ENCODE measurements at places on chromosomes 12 and 14.

DNA sequence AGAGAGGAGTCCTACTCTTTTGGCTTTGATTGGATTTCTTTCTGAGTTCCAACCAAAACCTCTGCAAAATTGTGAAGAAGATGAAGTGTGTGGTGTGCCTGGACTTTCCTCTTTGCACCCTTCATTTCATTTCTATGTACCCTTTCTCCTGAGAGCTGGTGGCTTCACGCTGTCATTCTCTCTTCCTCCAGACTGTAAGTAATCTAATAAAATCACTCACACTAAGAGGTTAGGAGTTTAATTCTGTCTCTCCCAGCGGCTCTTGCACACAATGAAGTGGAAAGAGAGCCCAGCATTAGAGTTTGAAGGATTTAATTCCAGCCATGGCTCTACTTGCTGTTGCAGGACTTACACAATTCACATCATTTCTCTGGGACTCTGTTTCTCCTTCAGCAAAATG lies 37.8 kb upstream of the CRADD start:
- DNase-seq: no peak

DNA sequence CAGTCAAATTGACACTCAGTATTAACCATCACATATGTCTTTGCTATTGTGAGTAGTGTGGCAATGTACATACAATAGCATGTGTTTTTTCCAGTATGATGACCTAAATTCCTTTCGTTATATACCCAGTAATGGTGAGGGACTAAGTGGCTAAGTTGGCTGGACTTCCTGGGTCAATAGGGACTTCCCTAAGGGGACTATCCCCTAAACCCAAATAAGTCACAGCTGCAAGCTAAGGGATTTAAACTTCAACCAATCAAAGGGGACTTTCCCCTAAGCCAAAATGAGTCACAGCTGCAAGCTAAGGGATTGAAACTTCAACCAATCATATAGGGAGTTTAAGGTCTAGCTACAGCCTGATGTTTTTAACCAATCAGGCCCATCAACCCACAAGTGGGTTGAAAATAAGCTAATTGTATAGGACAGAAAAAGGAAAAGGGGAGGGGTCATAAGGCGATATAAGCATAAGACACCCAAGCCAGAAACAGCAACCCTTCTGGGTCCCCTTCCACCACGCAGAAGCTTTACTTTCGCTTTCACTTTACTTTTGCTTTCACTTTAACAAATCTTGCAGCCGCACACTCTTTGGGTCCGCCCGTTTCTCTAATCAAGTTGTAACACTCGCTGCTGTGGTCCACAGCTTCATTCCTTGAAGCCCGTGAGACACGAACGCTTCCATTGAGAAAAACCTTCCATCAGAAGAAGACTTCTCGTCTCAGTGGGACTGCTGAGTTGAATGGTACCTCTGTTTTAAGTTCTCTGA lies 404.4 kb downstream of the FLRT2 start:
- peak; percentile 15 for DNase-seq

DNA sequence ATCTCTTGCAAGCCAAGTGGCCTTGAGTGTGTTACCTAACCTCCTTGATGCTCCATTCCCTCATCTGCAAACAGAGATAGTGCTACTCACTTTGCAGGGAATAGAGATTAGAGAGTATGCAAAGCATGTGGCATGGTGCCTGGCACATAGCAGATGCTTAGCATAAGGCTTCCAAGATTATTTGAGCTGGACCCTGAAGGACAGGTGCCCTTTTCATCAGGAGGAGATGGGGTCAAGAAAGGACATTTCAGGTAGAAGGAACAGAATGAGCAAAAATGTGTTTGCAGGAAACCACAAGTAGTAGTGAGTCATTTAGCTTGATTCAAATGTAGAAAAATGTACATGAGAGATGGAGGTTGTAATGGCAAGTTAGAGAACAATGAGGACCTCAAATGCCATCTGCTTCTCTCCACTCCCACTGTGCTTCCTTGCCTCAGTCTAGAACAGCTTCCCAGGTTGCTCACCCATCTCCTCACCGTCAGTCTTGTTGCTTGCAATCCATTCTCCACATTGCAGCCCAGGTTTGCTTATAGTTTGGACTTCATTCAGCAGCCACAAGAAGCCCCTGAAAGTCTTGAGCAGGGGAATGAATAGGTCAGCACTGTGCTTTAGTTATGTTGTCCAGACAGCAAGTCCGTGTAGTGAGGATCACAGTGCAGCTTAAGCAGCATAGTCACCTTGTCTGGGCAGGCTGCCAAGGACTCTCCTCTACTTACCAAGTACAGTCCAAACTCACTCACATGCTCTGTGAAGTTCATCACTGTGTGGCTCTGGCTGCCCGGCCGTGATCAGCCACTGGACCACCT lies 536.3 kb upstream of the CCDC196 start:
- DNase-seq: no peak

GRCh38 chr14:81963846-81964245 lies 430.2 kb upstream of the SEL1L start:
- no peak for DNase-seq

DNA sequence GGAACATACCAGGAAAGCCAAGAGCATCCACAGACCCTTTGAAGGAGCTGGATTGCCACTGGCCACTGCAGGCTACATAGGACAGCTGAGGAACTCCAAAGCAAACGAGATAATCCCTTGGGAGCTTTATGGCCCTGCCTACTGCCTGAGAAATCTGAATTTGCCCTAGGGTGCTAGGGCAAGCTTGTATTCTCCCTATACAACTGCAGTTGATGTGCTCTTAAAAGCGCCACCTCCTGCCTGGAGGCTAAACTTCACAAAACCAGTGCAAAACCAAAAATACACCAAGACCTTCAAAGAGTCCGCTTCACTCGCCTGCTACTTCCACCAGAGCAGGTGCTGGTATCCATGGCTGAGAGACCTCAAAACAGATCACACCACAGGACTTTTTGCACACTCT lies 99.6 kb upstream of the KRR1 start:
- no peak for DNase-seq

DNA sequence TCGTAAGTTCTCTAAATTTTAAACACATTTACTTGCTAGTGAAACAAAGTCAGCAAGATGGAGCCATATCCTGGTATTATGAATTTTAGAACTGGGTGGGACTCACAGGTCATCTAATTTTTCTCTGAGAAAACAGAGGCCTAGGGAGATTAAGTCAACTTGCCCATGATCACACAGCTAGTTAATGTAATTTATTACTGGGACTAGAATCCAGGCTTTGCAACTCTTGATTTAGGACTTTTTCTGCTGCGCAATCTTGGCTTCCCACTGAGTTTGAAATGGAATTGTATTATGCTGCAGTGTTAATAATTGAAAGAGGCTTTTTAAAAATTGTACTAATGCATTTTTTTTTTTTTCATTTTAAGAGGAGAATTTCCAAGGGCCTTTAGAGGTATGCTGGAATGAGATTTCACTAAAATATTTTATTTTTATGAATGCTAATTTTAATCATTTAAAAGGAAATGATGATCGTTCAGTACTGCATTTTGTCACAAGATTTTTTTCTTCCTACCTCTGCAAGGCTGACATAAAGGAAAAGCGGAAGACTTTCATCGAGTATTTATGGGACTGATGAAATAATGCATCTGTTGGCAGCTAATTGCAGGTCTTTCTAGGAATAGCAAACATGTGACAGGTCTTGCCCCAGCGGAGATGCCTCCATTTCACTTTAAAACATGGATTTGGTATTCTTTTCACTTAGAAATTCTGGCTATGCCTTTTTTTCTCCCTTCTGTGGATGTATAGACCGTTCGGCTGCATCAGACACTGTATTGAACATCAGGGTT lies 9.6 kb downstream of the CRADD start:
- no peak for DNase-seq

GRCh38 chr14:44730860-44731259 lies 223.8 kb upstream of the FSCB start:
- no peak for DNase-seq

DNA sequence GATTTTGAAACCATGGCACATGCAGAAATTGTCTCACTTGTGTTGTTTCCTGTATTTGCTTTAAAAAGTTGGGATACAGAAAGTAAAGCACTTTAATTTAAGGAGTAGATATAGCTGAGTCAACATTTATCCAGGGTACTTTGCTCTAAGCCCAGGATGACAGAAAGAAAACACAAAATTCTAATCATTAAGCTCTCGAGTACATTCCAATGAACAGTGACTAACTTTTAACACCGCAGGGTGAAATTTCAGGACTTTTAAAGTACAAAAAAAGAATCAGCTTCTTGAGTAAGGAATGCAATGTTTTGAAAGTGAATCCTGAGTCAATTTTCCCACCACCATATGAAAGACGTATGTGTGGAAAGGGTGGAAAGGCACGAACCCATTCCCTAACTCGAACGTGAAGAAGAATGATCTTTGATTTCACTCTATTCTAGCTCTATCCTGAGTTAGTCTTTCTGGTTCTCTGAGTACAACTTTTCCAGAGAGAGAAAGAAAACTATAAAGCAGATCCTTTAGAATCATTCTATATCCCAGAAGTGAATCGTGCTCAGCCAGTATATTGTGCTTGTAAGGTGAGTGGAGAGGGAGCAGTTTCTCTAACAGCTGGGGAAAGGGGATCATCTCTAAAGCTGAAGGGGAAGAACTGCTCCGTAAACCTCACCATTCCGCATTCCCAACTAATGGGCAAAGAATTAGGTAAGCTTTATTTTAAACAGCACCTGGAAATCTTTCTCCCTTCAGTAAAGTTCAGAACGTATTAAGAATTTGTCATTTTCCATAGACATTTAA lies 779.0 kb upstream of the FLRT2 start:
- no peak for DNase-seq

GRCh38 chr14:55302367-55303124 lies 31.3 kb downstream of the FBXO34 start:
- DNase-seq: no peak

- DNase-seq: no peak
These were observed 3.8 kb upstream of the TRHDE start for GRCh38 chr12:72268386-72268785.

GRCh38 chr12:114776731-114777442 lies 92.9 kb upstream of the TBX3 start:
- DNase-seq: no peak

DNA sequence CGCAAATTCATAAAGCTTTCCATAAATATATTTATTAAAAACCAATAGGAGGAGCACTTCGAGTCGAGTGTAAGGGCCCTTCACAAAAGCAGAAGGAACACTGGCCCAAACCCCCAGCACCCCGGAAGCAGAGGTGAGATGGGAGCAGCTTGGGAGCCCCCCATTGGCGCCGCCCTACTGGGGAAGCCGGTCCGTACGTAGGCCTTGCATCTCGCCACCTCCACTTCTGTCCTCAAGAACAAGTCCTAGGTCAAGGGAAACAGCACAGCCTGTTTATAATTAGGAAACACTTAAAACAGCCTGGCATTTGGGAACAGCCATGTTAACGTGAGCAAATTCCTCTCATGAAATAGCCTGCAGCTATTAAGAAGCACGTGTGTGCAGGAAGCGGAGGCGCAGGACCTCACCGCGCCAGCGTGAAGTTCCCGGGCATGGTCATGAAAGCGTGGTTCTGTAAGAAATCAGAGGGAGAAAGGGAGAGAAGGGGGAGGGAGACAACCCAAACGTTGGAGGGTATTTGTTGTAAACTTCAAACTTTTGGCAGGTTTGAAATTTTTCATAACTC lies 7.7 kb downstream of the ANKRD9 start:
- no peak for DNase-seq

DNA sequence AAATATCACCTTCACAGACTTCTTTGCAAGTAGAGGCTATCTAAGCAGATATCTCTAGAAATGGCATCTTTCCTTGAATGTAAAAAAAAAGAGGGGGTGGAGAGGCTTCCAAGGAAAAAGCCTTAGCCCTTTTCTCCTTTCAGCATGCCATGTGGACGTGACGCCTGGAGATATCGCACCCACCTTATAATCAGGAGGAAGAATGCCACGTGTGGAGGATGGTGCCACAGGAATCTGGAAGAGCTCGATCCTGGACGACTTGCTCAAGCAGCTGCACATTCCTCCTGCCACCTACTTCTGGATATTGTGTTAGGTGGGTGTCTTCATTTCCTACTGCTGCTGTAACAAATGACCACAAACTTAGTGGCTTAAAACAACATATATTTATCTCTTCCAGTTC lies 203.6 kb downstream of the NUAK1 start:
- DNase-seq: no peak

- no peak for DNase-seq
These were observed 193.3 kb upstream of the SYT1 start for GRCh38 chr12:78671295-78671694.

DNA sequence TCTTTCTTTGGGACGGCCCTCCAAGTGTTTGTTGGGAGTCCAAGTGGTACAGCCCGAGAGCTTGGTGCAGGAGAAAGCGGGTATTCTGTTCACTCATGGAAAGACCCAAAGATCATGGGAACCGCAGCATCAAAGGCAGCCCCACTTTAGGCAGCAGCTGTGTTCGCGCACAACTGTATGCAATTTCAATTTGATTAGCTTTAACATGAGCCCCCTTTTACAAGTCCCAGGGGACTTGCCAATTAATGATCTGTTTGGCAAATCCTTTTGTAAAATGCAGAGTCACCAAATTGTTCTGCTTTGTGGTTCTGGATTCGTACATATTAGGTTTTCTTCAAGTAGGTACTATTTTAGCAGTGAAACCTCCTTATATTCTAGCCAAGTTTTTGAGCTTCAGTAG lies 217.7 kb downstream of the AACS start:
- no peak for DNase-seq

- no peak for DNase-seq
These were observed 98.7 kb downstream of the INSM2 start for GRCh38 chr14:35632676-35633075.

GRCh38 chr12:122072031-122072970 lies 6.3 kb upstream of the MLXIP start:
- DNase-seq: no peak

- DNase-seq: no peak
These were observed 2.4 kb upstream of the FIGNL2 start for GRCh38 chr12:51850965-51851299.

DNA sequence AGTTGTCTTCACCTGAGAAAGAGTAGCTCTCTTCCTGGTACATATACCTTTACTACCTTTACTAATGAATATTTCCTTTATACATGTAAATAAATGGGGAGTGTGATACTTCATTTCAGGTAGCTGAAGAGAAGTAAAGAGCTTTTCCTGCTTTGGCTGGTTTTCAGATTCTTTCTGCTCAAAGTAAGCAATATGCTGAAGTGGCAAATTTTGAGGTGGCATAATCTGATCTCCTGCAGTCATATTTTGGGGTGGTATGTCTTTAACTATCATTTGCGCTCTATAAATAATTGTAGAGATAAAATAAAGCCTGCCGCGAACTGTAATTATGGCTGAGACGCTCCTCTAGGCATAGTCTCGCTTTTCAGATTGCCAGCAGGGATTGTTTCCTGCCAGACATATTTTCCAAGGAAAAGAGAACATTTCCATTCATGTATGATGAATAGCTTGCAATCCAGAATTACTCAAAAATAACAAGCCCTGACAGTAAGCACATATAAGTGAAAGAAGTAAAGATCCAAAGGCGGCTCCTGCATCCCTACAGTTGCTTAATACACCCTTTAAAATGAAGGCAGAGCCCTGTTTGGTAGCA lies 200.7 kb downstream of the C12orf50 start:
- DNase-seq: no peak

GRCh38 chr14:65195042-65195719 lies 92.9 kb upstream of the MAX start:
- no peak for DNase-seq

GRCh38 chr12:84272324-84272723 lies 640.3 kb downstream of the SLC6A15 start:
- DNase-seq: no peak

- no peak for DNase-seq
These were observed 63.1 kb upstream of the FGD4 start for GRCh38 chr12:32336261-32336660.

GRCh38 chr14:89201645-89202044 lies 215.4 kb downstream of the FOXN3 start:
- no peak for DNase-seq
